Brain (organoid and tissue), 16 donors: ENCODE measurements at places on chromosomes 4 and X. TPM values are rescaled to one million over a fixed set of nuclear protein-coding genes. Genes with fewer than 3 reads are reported as not detected.
A peak's percentile ranks its signal among the peaks of the same experiment; 100 is the strongest.

CSAG2 gene
- polyA plus RNA-seq: 3.8 TPM

ARHGAP4 gene
- polyA plus RNA-seq: 16.3 TPM

SOWAHD gene
- polyA plus RNA-seq: 0.20 TPM

CXCL3 gene
- not detected for polyA plus RNA-seq

LARP1B gene
- 5.8 TPM for polyA plus RNA-seq

SPINK2 gene
- polyA plus RNA-seq: not detected

RXFP1 gene
- 0.56 TPM for polyA plus RNA-seq

FHIP1A gene
- 2.8 TPM for polyA plus RNA-seq

PAK3 gene
- 1.4 TPM for polyA plus RNA-seq

GPC3 gene
- 19.7 TPM for polyA plus RNA-seq

DCHS2 gene
- polyA plus RNA-seq: 0.41 TPM

ADH1A gene
- not detected for polyA plus RNA-seq

RTL5 gene
- polyA plus RNA-seq: 38.0 TPM

DNA sequence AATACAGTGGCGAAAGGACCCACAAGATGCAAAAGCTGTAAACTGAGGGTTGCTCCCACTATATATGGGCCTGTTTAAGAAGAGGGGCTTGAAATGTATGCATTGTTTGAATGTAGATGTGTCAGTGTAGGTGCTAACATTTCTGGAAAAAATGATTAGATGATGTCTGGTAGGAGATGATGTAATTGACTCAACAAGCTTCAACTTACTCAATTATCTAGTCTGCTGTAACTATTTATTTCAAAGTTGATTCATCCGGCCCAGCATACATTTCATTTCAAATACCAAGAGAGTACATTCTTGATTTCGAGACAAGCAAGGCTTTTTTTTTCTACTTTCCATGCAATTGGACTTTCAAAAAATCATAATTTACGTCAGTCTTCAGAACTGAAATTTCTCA, 9.3 kb upstream of the ENAM start:
- DNase-seq: no peak

DNA sequence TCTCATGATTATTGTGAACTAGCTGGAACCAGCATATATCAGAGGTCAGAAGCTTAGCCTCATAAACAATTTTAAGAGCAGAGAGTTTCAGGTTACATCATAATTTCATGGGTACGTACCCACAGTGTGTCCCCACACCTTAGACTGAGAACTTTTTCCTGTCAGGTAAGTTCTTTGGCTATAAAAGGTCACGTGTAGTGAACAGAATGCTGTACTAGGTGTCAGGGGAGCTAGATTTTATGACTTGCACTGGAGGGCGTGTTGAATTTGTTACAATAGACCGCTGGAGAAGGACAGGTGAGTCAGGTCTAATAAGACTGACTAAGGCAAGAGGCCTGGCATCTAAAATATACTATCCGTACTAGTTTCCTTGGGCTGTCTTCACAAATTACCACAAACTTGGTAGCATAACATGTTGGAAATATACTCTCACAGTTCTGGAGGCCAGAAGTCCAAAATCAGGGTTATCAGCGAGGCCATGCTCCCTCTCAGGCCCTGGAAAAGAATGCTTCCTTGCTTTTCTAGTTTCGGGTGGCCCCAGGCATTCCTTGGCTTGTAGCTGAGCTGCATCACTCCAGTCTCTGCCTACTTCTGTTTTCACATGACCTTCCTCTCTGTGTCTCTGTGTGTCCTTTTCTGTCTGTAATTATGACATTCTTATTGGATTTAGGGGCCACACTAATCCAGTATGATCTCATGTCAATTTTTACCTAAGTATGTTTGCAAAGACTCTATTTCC, 512.0 kb upstream of the NR3C2 start:
- no peak for DNase-seq

GRCh38 chrX:88284844-88285243, 462.2 kb upstream of the CPXCR1 start:
- no peak for DNase-seq

GRCh38 chr4:173571620-173572019, 41.6 kb upstream of the HAND2 start:
- DNase-seq: no peak

DNA sequence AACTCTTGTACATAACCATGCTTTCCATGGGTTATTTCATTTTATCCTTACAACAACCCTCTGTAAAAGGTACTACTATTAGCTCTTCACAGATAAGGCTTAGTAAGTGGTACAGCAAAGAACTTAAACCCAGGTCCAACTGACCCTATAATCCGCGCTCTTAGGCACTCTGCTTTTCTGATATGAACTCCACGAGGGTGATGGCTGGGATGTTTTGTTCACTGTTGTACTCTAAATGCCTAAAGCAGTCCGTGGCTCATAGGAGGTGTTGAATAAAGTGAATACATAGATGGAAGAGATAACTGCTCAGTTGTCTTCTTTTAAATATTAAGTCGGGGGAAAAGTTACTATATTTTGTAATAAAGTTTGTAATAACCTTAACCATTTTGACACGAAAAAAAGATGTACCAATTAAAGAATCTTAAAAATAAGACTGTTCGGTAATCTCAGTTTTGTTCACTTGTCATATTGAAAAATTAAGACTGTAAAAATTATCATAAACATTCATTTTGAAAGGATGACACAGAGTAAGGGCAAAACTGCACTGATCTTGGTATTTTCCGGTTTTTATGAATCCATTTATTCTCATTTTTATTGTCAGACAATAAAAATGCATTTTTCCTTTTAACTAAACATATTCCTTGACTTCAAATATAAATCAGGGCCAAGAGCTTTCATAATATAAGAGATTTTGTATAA, 166.5 kb downstream of the FBXW7 start:
- no peak for DNase-seq

DNA sequence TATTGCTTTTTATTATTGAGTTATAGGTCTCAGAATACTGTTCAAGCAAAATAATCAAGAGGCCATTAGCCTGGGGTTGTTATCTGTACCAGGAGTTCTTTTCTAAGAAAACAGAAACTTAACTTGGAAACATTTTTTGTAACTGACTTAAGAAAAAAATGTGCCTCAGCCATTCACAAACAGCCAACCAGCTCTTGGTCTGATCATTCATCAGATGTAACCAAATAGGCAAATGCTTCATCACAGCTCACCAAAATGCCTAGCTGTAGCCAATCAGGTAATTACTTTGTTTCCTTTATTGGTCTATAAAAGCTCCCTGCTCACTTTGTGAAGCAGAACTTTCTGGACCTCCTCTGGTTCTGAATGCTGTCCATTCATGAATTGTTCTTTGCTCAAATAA, 387.7 kb downstream of the FAT4 start:
- DNase-seq: no peak

GRCh38 chrX:16148896-16149295, 18.4 kb upstream of the MAGEB17 start:
- DNase-seq: no peak

DNA sequence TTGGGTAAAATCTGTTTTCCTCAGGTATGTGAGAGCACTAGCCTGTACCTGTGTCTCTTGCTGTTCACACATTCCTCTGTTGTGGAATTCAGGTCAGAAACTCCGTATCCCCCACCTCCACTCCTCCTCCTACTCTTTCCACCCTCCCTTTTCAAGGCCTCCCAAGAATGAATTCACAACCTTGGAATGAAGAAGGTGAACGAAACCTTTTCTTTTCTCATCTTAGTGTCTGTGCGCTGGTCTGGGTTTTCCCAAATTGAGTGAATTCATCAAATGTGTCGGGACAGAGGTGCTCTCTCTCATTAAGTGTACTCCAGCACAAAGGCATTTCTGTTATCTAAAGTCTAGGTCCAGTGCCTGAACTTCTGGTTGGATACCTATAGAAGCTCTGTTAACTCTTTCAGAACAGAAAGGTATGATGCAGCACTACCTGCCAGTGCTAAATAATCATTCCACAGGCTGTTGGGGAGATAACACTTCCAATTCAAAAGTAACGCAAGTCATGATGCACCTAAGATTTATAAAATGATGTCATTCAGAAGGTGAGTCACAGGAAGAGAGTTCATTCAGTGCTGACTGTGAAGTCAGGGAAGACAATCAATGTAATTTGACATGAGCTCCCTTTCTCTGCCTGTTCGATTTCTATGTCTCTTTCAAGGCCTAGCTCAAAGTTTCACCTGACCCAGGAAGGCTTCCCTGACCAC, 41.9 kb downstream of the COL4A6 start:
- no peak for DNase-seq

GRCh38 chrX:83759872-83760271, 101.1 kb upstream of the CYLC1 start:
- DNase-seq: peak; percentile 68

GRCh38 chrX:149010013-149010852, 494.9 kb downstream of the IDS start:
- no peak for DNase-seq

GRCh38 chr4:140612357-140612756, 43.6 kb upstream of the UCP1 start:
- DNase-seq: no peak

DNA sequence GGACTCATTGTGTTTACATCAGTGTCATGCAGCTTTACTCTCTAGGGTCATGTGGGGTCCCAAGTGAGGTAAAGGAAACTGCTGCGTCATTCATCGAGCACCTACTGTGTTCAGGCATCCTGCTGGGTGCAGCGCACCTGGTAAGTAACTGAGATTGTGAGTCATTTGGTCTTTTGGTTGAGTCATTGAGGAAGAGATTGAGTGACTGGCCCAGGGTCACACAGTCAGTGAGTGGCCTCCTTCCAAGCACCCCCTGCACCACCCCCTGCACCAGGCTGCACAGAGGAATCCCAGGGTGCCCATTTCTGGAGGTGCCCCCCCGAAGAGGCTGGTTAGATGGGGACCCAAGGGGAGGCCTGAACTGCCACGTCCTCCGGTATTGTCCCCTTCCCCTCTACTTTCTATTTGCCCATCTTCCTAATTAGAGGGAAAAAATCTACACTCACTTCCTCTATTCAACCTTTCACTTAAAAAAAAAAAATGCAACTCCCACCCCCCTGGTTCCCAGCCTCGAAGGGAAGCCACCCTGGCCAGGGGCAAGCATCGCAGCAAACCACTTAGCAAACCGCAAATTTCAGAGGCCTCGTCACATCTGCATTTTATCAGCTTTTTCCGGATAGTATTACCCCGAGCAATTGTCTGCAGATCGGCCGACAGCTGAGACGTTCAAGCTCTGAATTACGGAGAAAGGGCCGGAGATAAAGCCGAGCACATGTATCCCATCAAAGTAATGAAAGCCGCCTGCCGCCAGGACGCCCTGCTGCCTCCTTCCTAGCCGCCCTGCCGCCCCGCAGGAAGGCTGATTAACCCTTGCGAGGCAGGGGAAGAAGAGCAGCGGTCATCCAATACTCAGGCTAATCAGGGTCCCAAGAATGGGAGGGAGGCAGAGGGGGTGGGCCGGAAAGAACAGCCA, 96.3 kb upstream of the MSX1 start:
- DNase-seq: no peak

- DNase-seq: no peak
Measured at GRCh38 chr4:148448141-148448540, 5.9 kb upstream of the NR3C2 start.

DNA sequence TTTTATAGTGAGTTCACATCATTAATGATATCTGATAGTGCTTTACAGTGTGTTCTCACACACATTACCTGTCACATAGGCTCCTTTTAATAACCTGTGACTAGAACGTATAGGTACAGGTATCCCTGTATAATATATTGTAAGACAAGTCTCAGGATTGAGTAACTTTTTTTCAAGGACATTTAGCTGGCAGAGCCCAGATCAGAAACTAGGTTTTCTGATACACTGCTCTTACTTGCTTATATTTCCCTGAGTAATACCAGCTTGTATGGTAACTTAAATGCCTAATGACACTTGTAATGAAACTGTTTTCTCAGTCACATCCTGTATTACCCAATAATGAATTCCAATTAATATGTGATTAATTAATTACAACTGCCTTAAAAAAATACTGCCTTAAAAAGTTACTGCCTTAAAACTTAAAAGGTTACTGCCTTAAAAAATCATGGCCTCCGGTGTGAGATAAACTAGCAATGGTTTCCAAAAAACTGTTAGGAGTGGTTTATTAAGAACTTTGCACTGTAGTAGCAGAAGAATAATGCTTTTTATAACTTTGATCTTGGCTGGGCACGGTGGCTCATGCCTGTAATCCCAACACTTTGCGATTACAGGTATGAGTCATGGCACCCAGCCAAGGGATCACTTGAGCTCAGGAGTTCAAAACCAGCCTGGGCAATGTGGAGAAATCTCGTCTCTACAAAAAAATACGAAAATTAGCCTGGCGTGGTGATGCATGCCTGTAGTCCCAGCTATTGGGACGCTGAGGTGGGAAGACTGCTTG, 11.9 kb downstream of the COPS4 start:
- DNase-seq: no peak

- no peak for DNase-seq
Measured at GRCh38 chr4:52844596-52844995, 17.5 kb upstream of the RASL11B start.

DNA sequence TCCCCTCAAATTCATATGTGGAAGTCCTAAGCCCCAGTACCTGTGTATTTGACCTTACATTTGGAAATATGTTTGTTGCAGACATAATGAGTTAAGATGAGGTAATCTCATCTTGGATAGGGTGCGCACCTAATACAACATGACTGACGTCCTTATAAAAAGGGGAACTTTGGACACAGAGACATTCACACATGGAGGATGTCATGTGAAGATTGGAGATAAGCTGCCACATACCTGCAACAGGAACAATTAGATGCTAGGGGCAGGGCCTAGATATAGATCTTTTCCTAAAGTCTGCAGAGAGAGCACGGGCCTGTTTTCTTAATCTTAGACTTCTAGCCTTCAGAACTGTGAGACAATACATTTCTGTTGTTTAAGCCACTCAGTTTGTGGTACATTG, 162.5 kb downstream of the IL1RAPL2 start:
- no peak for DNase-seq

DNA sequence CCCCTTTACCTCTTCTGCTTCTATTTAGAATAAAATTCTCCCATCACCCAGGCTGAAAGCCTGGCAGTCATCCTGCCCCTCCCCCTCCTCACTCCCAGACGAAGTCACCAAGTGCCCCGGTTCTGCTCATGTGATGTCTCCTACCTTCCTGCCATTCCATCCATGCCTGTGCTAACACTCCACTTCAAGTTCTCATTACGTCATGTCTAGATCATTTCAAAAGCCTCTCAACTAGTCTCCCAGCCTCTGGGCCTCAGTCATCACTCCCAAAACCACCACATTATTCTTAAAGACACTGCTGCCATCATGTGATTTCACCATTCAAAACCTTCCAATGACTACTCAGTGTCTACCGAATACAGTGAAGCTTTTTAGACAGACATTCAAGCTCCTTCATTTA, 17.2 kb upstream of the HOPX start:
- DNase-seq: no peak

DNA sequence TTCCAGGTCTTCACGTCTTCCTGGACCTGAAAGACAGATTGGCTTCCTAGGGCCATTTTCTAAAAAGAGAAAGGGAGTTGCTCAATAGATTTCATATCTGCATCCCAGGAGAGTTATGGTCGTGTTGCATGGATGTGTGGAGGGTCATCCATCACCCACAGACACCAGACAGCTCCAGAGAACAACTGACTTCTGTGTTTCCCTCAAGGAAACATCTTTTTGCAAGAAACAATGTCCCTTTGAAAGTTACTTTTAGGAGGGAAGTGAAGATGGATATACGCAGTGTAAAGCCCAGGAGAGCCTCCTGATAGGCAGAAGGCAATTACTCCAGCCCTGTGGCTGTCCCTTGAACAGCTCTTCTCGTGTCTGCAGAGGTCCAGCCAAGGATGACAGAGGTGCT, 108.3 kb downstream of the CLNK start:
- DNase-seq: no peak
